Stimulated activated CD8-positive, alpha-beta memory T cell treated with anti-CD3 and anti-CD28 coated beads, Interleukin-15, amount 100 ng/mL, for 24 hours (primary cell): ENCODE measurements at places on chromosomes 16 and 17.
A peak's percentile ranks its signal among the peaks of the same experiment; 100 is the strongest.

DNA sequence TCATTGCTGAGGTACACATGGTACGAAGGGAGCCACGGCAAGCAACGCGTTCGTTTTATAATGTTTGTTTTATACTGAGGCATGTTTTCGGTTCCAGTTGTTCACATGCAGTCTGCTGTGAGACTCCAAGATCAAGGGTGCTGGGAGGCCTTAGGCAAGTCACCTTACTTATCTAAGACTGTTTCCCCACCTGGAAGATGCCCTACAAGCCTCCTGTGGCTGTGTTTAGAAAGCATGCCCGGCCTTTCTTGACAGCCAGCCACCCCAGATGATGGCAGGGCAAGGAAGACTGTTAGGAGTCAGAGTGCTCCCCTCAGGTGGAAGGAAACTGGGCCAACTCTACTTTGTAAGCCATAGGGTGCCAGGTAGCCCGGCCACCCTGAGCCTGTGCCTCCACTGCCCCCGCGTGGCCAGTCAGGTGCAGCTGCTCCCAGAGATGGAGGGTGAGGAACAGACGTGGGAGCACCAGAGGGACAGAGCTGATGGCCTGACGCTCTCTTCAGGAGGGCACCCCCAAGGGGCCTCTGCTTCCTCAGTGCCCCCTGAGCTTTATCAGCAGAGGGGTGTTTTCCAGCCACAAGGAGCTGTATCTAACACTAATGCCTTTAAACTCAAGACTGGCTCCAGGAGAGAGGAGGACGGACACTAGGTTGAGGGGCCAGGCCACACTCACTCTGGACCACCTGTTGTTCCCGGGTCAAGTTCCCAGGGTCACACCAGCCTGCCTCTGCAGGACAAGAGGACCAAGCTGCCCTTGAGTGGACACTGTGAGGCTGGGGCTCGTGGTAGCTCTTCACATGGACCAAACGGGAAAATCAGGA, 5.4 kb downstream of the NAT9 start:
- DNase-seq = peak; percentile 40

GRCh38 chr16:66658143-66658859, 38.2 kb downstream of the CMTM4 start:
- DNase-seq = no peak

GRCh38 chr17:48330421-48330820, 99.6 kb downstream of the SKAP1 start:
- no peak for DNase-seq

GRCh38 chr17:75652934-75653549, 13.9 kb downstream of the RECQL5 start:
- no peak for DNase-seq

- DNase-seq = no peak
These were observed 95.6 kb upstream of the CDYL2 start for GRCh38 chr16:80899809-80900592.

GRCh38 chr17:10716218-10716617, 13.6 kb downstream of the TMEM220 start:
- no peak for DNase-seq

- DNase-seq = no peak
These were observed 143.5 kb upstream of the TOX3 start for GRCh38 chr16:52690468-52690867.

DNA sequence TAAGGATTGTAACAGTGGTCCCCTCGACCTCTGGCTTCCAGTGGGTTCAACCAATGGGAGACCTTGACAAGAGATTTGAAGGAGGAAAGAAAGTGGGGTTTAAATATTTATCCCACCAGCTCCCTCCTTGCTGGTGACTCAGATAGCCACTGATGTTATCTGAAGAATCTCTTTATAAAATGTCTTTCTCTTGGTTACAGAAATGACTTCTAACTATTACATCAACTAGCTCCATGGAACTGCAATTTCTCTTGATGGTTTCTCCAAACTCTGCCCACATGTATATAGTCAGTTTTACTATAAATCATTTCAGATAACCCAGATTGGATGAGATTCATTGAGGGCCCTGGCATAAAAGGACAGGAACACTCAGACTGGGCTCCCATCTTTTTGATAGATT, 920.2 kb upstream of the SOX9 start:
- DNase-seq = no peak

DNA sequence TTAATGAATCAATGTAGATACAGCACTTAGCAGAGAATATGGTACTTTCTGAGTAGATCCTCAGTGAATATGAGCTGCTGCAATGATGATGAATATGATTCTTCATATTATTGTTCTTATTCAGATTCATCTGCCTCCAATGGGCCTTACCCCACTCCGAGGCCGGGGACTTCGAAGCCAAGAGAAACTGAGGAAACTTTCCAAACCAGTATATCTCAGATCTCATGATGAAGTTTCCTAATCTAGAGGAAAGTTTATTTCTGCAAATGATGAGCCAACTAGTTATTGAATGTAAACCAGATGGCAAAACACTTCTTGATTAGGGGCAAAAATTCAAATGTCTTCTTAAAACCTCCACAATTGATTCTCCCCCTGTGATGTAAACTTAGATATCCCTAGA, 23.3 kb downstream of the LYRM1 start:
- no peak for DNase-seq

- no peak for DNase-seq
These were observed 18.1 kb downstream of the KATNIP start for GRCh38 chr16:27568077-27568476.

DNA sequence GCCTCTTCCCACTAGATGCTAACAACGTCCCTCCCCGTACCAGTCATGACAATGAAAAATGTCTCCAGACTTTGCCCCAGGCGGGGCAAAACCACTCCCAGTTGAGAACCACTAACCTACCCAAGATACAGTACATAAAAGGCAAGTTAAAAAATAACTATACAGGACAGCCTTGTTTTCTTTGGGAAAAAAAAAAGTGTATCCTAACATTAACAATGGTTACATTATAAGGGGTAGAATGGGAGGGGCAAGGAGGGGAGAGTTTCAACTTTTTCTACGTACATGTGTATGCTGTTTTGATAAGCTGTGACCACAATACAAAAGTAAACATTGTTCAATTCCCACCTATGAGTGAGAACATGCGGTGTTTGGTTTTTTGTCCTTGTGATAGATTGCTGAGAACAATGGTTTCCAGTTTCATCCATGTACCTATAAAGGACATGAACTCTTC, 94.9 kb downstream of the TOX3 start:
- DNase-seq = no peak
